ENCODE measurements at places on chromosomes 6 and 20.

GRCh38 chr6:129370268-129370916, 339.6 kb downstream of the ARHGAP18 start:
- DNase-seq, result no peak

DNA sequence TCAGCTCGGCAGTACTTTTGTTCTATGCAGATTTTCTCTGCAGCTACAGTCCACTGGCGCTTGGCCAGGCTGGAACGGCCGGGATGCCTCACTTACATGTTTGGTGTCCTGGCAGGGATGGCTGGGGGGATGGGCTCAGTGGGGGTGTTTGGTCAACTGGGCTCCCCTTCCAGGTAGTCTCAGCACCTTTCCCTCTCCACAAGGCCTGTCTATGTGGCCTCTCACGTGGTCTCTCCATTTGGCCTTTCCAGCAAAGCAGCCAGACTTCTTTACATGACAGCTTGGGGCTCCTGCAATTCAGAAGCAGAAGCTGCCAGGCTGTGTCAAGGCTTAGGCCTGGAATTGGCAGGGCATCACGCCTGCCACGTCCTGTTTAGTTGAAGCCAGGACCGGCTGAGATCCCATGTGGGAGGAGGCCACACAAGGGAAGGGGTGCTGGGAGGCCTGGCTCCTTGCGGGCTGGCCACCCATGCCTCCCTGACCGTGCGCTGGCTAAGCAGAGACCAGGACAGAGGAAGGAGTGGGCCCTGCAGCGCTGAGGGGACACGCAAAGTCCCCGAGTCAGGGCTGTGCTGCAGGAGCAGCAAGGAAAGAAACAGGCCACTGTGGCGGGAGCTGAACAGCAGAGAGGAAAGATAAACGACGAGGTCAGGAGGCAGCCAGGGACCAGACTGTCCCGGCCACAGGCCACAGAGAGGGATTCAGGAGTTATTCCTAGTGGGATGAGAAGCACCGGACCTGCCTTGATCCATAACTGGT, 38.9 kb downstream of the MGME1 start:
- no peak for DNase-seq

GRCh38 chr20:38939686-38940085, 13.5 kb downstream of the FAM83D start:
- DNase-seq, result peak; percentile 47

DNA sequence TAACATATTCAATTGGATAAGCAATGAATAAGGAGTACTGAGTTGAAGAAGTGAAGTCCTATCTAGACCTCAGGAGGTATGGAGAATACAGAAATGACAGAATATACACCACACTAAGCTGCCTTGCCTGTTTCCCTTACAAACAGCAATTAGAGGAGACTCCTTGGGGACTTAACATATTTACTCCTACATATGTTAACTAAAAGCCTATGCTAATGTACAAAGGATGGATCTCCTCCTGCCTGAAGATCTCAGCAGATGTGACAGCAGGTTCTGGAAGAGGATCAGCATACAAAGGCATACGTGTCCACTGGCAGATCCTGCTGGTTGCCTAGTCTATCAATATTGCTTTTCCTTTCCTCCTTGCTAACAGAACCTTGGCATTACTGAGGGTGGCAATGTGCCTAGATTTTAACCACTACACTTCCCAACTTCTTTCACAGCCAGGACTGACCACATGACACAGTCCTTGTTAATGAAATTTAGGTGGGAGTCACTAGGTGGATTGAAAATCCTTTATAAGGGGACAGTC, 29.6 kb downstream of the PRKN start:
- DNase-seq, result no peak

DNA sequence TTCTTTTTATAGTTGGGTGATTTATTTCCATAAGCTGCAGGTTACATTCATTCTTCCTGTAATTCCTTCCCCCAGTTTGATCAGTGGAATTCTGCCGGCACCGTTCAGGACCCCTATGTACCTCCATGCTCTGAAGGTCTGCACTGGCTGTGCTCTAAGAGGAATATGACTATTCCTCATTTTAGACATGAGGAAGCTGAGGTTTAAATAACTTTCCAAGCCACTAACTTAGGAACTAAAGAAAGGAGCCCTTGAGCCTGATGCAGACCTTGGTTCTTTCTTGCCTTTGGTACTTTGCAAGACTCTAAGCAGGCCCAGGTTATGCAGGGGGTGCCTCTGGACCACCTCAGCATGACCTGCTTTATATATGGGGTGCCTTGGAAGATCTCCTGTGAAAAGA, 318.5 kb downstream of the QKI start:
- no peak for DNase-seq

DNA sequence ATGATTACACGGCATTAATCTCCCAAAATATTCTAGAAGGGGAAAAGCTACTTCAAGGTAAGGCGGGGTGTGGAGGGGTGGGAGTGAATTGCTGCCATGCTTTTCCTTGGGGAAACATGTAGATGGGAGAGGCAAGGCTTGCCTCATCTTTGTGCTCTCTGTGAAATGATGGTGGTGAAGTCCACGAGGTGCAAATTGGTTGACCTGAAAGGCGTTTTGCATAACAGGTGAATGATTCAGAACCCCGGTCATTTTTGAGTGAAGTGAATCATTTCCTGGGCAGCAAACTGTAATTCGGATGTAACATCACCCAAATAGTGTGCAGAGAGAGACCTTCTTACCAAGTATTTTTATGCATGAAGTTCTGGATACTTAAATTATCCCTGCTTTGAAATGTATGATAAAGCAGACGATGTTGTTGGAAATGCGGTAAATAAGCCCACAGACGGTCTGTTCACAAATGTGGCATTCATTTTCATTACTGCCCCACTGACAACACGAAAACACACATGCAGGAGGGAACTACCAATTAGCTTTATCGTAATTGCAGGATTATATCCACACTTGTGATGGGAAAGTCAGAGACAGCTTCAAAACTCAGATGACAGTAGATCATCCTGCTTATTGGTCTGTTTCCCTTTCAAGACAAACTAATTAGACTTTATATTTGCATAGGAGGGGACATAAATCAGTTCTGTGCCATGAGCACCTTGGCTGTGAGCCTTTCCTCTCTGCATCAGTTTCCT, 3.0 kb downstream of the CDH4 start:
- no peak for DNase-seq

- DNase-seq, result no peak
These were observed 115.3 kb upstream of the ESR1 start for GRCh38 chr6:151692216-151692615.

DNA sequence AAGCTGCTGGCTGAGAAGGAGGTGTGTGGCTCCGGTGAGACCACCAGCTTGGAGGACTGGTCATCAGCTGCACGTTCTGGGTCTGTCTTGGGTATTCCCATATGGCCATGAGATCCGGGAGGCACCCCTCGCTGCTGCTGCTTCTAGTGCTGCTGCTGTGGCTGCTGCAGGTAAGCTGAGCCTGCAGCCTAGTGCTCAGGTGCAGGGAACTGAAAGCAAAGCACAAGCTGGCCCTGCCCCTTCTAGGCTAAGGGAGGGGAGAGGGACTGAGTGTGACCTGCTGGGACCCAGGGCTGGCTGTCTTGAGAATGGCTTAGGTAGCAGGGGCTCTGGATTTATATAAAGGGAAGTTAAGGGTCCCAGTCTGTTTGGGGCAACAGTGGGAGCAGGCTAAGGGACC, 403 bp downstream of the CDH26 start:
- DNase-seq, result no peak

Measured in pulmonary artery endothelial cell (primary cell).